Stimulated activated naive B cell treated with anti-CD40 and anti-IgM and Interleukin-4, amounts not matched to agents 10 μg/mL and 1 μg/mL and 100 μg/mL, for 72 hours (primary cell): ENCODE measurements at places on chromosomes 11 and 22.

DNA sequence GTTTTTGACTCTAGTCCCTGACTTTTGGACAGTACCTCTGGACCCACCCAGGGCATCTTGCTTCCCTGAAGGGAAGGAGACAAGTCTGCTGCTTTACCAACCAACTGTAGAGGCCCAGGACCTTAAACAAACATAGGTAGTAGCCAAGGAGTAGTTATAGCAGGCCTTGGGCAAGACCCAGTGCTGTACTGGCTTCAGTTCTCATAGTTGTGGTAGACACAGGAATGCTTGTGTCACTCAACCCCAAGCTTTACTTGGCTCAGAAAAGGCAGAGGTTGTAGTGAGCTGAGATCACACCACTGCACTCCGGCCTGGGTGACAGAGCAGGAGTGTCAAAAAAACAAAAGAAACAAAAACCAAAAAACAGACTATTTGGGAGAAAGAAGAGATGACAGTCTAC is 21.3 kb upstream of the OR52M1 start:
- no peak for DNase-seq
- H3K36me3 ChIP-seq = no peaks in the 10 kb centered on the region
- H3K4me1 ChIP-seq = no peaks in the 10 kb centered on the region
- no peak overlapping the region for H3K4me3 ChIP-seq
- no peak overlapping the region for H3K27ac ChIP-seq
- H3K27me3 ChIP-seq = peaks cover 19% of the 10 kb centered on the region

DNA sequence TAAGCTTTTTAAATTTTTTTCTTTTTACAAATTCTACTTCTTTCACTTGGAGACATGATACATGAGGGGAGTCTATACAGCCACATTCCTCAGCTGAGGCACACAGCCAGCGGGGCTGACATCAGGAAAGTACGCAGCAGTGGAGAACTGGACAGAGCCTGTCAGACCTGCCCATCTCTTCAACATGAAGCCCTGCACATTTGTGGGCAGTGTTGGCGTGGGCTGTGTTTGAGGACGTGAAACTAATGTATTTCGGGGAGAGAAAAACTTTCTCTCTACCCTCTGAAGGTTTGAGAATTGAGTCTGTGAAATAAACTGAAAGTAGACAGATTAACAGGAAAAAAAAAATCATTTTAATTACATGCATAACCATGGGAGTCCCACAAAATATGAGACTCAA is 84.8 kb upstream of the HTATIP2 start:
- H3K27me3 ChIP-seq = peaks cover 14% of the 10 kb centered on the region
- H3K4me3 ChIP-seq = no peak overlapping the region
- no peaks in the 10 kb centered on the region for H3K4me1 ChIP-seq
- no peak overlapping the region for H3K27ac ChIP-seq
- H3K36me3 ChIP-seq = no peaks in the 10 kb centered on the region
- DNase-seq = no peak

GRCh38 chr11:18310800-18311340 is 11.1 kb downstream of the HPS5 start:
- DNase-seq = no peak
- H3K36me3 ChIP-seq = peaks cover 44% of the 10 kb centered on the region
- H3K4me1 ChIP-seq = peaks cover 22% of the 10 kb centered on the region
- H3K27ac ChIP-seq = peak overlapping the region; percentile 90
- no peaks in the 10 kb centered on the region for H3K27me3 ChIP-seq

DNA sequence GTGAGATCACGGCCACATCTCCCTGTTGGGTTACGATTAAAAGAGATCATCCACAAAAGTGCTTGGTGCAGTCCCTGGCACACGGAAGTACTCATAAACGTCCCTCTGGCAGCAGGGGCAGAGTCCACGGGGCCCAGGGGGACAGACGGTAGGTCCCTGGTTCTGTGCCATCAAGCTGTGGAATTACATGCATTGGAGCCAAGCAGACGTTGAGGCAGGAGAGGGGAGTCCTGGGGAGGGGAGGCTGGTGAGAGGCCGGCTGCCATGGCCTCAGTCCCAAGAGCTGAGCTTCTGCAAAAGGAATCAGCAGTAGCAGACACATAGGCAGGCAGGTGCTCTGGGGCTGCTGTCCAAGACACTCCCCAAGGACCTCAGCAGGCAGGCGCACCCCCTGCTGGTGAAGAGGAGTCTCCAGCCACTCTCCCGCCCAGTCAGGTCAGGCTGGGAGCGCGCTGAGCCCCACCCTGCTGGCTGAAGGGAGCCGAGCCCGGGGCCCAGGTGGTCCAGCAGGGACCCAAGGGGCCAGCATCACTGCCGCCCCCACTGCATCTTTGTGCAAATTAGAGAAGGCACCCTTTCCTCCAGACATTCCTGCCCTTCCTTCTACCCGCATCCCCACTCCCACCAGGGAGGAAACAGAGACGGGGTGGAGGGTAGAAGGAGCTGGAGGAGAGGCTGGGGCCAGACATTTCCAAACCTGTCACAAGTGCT is 7.6 kb upstream of the KCTD17 start:
- no peaks in the 10 kb centered on the region for H3K36me3 ChIP-seq
- DNase-seq = peak; percentile 59
- H3K4me3 ChIP-seq = no peak overlapping the region
- H3K4me1 ChIP-seq = peaks cover 15% of the 10 kb centered on the region

GRCh38 chr22:45421349-45422055 is 8.0 kb downstream of the RIBC2 start:
- no peak overlapping the region for H3K4me3 ChIP-seq
- H3K27me3 ChIP-seq = peaks cover 19% of the 10 kb centered on the region
- peaks cover 3% of the 10 kb centered on the region for H3K36me3 ChIP-seq
